GM13976 (cell line): ENCODE measurements at places on chromosomes 13 and 19.

- no peak for DNase-seq
Measured at GRCh38 chr13:113267642-113268405, 29.2 kb upstream of the LAMP1 start.

- no peak for DNase-seq
Measured at GRCh38 chr13:33205804-33206221, 79.7 kb downstream of the STARD13 start.

GRCh38 chr19:19209372-19209771 is 2.4 kb upstream of the NCAN start:
- no peak for DNase-seq

DNA sequence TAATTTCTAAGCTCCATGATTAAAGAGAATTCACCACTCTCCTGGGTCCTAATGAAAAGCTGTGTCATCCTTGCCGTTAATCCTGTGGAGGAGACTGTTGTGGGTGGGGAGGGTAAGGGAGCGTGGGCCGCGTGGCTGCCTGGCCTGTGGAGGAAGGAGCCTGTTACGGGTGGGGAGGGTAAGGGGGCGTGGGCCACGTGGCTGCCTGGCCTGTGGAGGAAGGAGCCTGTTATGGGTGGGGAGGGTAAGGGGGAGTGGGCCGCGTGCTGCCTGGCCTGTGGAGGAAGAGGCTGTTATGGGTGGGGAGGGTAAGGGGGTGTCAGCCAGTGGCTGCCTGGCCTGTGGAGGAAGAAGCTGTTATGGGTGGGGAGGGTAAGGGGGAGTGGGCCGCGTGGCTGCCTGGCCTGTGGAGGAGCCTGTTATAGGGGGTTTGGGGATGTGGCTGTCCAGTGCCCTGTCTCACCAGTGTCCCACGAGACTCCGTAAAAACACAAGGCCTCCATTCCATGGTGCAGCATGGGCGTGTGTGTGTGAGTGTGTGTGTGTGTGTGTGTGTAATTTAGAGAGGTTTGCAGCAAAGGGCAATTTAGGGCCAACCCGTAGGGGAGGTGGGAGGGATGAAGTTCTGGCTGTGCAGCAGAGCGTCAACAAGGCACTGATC is 15.6 kb upstream of the DCUN1D2 start:
- no peak for DNase-seq

- no peak for DNase-seq
Measured at GRCh38 chr13:76955193-76955592, 6.9 kb downstream of the ACOD1 start.

- DNase-seq, result no peak
Measured at GRCh38 chr19:42487032-42487797, 41.1 kb downstream of the CEACAM1 start.

GRCh38 chr13:101474419-101474957 is 22.0 kb downstream of the ITGBL1 start:
- DNase-seq, result no peak

DNA sequence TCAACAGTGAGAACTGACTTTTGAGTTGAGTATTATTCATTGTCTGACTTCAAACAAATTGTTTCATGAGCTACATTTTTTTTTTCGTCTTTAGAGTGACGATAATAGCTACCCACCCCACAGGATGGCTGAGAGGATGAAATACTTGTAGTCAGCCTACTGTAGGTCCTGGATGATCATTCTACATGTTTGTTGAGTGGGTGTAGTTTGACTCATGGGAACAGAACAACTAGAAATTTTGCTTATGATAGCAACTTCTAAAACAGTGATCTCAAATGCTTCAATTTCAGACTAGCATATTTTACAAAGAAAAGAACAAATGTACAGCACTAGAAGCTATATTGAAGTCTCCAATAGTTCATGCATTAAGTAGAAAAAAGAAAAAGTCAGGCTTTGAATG is 651.8 kb downstream of the PCDH9 start:
- DNase-seq, result no peak

DNA sequence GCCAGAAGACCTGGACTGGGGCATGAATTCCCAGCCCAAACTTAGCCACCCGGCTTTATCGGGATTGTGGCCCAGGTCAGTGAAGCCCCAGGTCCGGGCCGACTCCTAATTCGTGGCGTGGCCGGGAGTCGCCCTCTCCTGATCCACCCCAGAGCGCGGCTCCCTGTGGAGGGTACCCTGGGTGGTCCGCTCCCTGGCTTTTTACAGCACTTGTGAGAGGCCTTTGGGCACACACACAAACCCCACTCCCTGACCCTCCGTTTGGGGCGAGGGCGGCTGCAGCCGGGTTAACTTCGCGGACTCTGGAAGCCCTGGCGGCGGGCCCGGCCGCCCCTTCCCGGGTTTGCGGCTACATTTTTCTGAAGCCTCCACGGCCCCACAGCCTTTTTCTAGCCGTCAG is 56.4 kb downstream of the ZNF568 start:
- no peak for DNase-seq

- peak; percentile 74 for DNase-seq
Measured at GRCh38 chr19:925087-925525, 729 bp upstream of the ARID3A start.

GRCh38 chr13:114054830-114055439 is 77.5 kb downstream of the RASA3 start:
- DNase-seq, result no peak

DNA sequence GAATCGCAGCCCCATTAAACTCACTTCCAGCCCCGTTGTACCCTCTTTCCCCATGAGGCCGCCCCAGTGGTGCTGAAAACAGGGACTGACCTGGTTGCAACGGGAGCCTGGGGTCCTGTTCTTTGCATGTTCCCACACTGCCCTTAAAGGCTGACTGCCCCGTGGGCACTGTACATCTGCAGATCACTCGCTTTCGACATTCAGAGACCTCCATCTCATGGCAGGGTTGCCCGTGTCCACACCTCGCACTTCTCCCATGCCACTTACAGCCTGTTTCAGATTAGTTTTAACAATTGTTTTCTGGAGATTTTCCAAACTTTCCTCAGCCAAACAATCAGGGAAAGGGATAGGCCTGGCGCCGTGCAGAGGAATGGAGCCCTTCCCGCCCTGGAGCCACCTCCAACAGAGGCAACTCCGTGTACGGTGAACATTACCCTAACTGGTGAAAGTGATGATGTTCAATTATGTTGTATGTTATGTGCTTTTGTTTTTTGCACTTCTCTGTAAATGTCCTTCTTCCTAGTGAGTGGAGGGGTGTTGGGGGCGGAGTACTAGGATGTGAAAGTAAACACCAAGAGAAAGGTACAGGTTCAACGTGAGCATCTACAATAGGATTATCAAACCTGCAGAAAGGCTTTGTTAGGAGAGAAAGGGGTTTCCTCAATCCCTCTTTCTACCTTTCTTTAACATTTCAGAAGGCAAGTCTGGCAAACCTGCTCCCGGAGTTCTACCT is 262.8 kb downstream of the FOXO1 start:
- DNase-seq, result no peak

- no peak for DNase-seq
Measured at GRCh38 chr13:113315992-113316391, 19.0 kb downstream of the LAMP1 start.

- DNase-seq, result no peak
Measured at GRCh38 chr19:4868286-4868834, 893 bp upstream of the PLIN3 start.

DNA sequence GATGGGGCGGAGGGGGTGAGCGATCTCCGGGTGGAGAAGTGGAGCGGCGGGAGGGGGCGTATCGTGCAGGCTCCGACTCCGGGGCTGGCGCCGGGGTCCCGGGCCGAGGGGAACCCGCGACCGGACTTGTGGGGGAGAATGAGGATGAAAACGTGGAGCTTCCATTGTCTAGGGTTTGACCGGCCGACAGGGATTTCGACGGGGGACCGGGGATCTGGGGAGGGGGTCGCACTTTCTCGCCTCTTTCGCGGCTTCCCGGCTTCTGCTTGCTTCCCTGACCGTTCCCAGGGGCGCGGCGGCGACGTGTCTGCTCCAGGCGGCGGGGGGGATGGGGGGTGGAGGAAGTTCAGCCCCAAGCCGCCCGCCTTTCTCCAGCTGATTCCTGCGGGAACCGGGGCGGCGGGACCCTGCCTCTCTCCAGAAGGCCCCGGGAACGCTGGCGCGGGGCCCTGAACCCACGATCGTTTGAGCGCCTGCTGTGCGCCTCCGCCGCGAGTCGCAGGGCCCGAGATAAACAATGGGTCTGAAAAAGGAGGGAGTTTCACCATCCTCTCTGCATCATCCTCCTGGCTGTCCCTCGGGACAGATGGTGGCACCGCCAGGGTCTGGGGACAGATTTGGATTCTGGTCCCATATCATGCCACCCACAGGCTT is 790 bp downstream of the TPM4 start:
- DNase-seq, result no peak

GRCh38 chr13:70923863-70924752 is 815.9 kb upstream of the KLHL1 start:
- DNase-seq, result no peak

GRCh38 chr19:12139885-12140544 is at the start of gene ZNF20:
Gene ZNF20 (minus strand): TSS chr19:12140350. CDS start chr19:12140182, 168 bp downstream.
- peak; percentile 96 for DNase-seq

GRCh38 chr19:11322269-11323024 is 17.0 kb downstream of the RAB3D start:
- DNase-seq, result peak; percentile 32

DNA sequence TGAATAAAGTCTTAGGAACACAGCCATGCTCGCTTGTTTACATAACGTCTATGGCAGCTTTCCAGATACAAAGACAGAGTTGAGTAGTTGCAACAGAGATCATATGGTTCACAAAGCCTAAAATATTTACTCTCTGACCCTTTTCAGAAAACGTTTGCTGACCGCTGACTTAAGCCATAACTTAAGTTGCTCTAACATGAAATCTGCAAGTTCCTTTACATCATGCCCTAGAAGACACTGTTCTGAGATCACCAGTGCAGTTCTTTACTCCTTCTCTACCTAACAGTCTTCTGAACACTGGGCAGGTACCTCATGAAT is 166.4 kb downstream of the DCLK1 start:
- no peak for DNase-seq

DNA sequence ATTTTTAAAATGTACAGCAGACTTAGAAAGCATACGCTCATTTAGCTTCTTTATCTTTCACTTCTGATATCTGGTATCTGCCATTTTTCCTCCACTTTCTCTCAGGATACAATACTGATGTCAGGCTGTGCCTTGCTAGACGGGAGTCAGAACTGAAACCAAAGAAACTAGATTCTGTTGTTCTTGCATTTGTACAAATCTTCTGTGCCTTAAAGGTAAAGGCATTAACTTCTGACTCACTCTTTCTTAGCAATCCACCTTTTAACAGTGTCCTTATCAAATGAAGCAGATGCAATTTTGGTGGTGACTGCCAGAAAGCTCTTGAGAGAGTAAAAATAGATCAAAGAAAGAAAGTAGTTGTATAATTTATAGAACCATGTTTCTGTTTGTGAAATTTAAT is 370.4 kb downstream of the PCDH20 start:
- DNase-seq, result no peak
